CD4-positive, alpha-beta memory T cell (primary cell): ENCODE measurements at places on chromosomes 7 and 10.

DNA sequence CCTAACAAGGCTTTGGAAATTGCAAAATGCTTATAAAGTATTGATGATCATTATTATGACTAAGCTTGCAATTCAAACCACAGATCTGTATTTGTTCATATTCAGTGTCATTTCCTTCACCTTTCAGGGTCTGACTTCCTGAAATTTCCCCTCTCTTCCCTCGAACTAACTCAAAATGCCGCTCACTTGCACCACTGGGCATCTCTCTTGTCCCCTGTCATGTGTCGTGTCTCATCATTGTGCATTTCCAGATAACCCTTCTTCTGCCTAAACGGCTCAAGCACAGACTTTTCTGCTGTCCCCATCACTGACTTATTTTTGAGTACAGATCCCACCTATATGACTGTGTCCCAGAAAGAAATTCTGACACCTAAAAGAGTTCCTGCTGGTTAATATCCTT lies 41.0 kb upstream of the CELF2 start:
- no peak for DNase-seq

DNA sequence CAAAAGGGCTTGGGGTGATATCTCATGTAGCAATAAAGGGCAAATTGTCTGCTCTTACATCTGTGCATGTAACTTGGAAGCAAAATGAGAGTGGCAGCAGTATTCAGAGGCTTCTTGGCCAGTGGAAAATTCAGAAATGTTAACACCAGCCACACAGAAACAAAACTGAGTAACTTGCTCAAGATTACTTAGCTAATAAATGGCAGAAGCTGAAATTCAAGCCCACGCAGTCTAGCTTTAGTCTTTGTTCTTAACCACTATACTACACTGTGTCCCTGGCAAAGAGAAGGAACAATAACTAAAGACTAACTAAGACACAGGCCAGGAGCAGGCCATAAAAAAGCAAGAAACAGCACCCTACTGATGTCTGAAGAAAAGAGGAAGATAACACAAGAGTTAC lies 185.9 kb upstream of the ASAH2 start:
- no peak for DNase-seq

- no peak for DNase-seq
These were observed 77.8 kb upstream of the PRSS1 start for GRCh38 chr7:142671506-142671905.

DNA sequence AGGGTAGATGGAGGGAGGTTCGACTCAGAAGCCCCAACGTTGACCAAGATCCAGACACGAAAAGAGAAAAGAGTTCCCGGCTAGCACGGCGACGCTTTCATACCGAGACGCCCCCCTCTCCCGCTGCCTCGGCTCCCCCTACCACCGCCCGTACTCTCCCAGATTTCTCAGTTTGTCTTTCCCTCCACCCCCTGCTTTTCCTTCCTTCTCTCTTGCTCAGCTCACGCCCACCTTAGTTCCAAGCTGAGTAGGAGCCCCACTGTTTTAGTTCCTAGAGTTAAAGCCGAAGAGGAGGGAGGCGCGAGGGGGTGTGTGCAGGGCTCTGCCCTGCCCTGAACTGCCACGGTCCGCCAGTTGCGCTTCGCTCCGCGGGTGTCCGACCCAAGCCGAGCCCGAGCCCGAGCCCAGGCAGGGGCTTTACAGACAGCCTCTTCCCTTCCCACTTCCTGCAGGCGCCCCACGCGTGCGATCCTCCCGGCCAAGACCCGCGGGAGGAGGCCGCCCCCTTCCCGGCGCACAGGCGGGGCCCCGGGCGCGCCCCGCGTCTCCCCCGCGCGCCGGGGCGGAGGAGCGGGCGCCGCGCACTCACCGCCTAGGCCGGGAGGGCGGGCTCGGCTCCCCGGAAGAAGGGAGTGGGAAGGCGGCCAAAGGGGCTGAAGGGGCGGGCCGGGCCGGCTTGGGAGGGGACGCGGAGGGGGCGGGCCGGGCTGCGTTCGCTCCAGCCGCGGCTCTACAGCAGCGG lies at the start of gene EPHB6:
EPHB6 (plus strand) TSS at position 705 of the 742 bp plus-strand sequence. CDS start 8,152 bp downstream, outside the sequence.
- DNase-seq, result peak; percentile 56

GRCh38 chr7:24406053-24406788 lies 122.2 kb downstream of the NPY start:
- DNase-seq, result no peak

DNA sequence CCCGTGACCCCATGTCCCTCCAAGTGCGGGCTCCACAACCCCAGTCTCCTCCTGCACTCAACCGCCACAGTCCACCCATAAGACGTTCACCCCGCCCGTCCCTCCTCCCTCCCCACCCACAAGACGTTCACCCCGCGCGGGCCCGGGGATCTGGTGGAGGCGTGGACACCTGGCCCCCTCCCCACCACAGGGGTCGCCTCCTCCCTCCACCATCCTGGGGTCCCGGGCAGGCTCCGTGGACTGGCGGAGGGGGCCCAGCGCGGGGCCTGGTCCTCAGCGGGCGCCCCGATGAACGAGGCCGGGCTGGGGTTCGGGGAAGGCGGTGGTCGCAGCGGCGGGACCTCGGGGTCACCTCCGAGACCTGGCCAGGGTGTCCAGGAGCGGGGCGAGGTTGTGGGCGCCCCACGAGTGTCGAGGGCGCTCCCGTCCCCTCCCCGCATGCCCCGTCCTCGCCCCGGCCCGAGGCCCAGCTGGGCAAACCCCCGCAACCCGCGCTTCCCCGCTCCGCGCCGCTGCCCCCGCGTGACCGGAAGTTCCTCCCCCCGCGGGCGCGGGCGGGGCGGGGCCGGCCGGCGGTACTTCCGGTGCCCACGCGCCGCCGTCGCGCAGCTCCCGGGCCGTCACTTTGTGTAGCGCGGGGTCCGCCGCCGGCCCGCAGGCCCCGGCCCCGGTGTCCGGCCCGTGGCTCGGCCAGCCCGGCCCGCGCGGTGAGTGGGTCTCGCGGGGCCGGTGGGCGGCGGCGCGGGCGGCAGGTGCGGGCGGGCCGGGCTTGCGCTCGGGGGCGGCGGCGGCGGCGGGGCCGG lies at the start of gene ZNF316:
ZNF316 (plus strand) TSS at position 578 of the 803 bp plus-strand sequence. CDS start 5,092 bp downstream, outside the sequence.
- DNase-seq, result peak; percentile 63

GRCh38 chr7:22945584-22945983 lies 68.3 kb downstream of the HYCC1 start:
- no peak for DNase-seq

DNA sequence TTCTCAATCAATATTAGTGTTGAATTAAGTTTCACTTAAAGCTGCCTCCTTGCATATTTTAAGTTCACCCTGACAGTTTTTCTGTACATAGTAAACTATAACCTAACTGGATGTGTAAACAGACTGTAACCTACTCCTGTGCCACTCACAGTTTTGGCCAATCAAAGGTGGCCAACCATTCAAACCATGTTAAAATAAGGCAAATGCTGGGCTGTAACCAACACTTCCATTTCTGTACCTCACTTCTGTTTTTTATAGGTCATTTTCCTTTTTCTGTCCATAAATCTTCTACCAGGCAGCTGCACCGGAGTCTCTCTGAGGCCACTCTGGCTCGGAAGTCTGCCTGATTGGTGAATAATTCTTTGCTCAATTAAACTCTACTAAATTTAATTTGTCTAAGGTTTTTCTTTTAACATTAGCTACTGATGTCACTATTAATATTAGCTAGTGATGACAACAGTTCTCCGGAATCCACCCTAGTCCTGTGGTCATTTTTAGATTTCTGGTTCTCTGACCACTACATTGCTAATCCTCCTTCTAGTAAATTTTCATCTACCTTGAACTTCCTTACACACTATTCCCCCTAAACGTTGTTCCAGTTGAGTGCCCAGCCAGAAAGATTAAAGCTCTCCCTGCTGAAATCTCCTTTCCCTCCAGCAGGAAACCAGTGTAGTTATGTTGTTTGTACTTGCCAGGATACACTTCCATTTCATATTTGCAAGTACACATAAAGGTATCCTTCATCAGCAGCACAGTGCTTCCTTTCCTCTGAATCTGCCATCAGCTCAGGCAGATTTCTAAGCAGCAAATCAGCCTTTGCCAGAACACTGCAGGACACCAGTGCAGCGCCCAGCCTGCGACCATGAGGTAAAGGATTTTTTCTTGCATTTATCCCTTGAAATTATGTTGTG lies 18.6 kb upstream of the IFIT2 start:
- no peak for DNase-seq

GRCh38 chr10:133608855-133609254 lies 17.7 kb downstream of the FRG2B start:
- peak; percentile 41 for DNase-seq

DNA sequence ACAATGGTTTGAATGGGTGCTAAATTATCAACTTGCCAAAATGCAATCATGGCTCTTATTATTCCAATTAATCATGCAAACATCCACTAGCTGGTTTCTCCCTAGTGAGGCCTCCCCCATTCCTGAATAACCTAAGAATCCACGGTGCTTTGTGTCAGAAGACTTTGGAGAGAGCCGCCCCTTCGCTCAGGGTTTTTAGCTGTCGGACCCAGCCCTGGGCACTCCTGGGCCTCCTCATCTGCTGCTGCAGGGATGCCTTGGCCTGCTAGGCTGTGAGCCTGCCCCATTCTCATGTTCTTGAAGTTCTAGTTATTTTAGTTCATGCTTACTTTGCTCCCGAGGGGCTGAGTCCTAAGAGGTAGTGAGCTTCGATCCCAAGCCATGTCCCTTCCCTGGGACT lies 34.1 kb upstream of the SFRP5 start:
- DNase-seq, result no peak

DNA sequence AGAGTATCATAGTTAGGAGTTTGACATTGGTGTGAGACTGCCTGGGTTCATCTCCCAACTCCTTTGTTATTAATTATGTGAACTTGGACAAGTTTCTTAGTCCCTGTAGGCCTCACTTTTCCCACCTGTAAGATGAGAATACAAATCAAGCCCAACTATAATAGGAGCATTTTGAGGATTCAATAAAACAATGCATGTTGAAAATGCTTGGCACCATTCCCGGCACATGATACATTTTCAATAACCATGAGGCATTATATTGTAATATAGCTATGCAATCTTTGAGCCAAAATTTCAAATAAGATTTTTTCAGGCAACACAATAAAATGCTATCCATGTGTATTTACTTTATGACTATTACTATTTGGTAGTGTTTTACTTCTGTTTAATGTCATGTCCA lies 229.0 kb upstream of the SP4 start:
- DNase-seq, result no peak

DNA sequence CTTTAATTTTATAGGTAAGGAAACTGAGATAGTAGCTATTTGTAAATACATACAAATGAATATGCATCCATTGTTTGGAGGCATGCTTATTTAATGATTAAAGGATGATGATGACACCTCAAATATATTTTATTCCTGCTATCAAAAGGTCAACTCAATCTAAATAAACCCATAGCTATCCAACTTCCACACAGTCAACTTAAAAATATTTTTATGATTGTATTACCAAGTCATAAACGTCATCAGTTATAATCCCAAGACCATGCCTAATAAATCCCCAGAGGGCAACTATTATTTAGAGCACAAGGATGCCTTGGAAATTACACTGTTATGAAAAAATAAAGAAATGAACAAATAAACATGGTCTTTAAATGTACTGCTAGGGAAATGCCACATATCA lies 102.1 kb downstream of the MPP7 start:
- DNase-seq, result no peak

- no peak for DNase-seq
These were observed 1208.0 kb downstream of the SORCS1 start for GRCh38 chr10:105956550-105956949.

DNA sequence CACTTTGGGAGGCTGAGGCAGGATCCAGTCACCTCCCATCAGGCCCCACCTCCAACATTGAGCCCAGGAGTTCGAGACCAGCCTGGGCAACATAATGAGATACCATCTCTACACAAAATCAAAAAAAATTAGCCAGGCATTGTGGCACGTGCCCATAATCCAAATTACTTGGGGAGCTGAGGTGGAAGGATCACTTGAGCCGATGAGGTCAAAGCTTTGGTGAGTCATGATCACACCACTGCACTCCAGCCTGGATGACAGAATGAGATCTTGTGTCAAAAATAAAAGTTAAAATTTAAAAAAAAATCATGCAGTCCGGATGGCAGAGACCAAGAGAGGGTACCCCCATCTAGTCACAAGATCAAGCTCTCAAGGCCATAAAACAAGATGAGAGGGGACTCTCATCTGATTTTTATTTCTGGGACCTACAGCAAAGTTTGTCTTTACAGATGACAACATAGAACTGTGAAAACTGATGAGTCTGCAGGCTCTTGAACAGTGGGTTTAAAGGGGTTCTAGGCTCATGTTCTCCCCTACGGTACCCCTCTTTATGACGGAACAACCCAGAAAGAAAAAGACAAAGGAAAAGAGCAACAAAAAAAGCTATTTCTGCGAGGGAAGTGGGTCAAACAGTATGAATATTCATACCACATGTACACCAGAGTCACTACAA lies 28.9 kb upstream of the CREB3L2 start:
- no peak for DNase-seq

DNA sequence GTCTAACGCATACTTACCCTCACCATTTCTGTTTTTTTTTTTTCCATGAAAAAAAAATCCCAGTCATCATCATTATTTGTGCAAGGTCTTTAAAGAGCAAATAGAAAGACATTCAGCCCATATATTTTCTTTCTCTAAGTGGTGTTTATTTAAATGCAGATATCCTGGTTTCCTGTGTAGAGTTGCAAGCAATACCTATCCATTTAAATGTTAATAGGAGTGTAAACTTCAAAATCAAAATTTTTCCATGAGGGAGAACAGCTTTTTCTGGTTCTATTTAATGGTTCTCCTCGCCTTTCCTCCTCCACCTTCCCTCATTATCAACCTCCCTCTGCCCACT lies 120.1 kb upstream of the AGK start:
- DNase-seq, result no peak

- DNase-seq, result no peak
These were observed 8.6 kb upstream of the PDE1C start for GRCh38 chr7:32078824-32079223.

- DNase-seq, result no peak
These were observed 418.1 kb downstream of the ZNF716 start for GRCh38 chr7:57867884-57868701.

- no peak for DNase-seq
These were observed at the start of gene ADCY1 for GRCh38 chr7:45573661-45574415. ADCY1 (plus strand) TSS chr7:45574368; CDS start chr7:45574544, 176 bp downstream.

- DNase-seq, result peak; percentile 87
These were observed 10.2 kb downstream of the CRYGN start for GRCh38 chr7:151429560-151430331.

DNA sequence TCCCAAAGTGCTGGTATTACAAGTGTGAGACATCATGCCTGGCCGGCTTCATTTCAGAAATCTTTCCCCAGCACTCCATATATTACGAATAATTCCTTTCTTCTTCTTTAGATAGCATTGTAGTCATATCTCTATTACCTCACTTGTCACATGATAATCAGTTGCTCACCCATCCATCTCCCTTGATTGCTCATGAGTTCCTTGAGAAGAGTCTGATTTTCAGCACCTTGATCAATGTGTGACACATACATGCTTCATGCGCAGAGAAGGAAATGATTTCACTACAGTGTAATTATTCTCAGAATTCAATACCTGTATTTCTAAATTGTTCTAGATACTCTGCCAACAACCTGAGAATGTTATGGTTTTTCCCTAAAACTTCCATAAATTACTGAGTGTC lies 26.7 kb upstream of the GGCT start:
- DNase-seq, result no peak
